GM12864 (cell line): ENCODE measurements at places on chromosomes 16 and 17.

- no peak for DNase-seq
These were observed 882 bp downstream of the SCARF1 start for GRCh38 chr17:1644493-1645206.

DNA sequence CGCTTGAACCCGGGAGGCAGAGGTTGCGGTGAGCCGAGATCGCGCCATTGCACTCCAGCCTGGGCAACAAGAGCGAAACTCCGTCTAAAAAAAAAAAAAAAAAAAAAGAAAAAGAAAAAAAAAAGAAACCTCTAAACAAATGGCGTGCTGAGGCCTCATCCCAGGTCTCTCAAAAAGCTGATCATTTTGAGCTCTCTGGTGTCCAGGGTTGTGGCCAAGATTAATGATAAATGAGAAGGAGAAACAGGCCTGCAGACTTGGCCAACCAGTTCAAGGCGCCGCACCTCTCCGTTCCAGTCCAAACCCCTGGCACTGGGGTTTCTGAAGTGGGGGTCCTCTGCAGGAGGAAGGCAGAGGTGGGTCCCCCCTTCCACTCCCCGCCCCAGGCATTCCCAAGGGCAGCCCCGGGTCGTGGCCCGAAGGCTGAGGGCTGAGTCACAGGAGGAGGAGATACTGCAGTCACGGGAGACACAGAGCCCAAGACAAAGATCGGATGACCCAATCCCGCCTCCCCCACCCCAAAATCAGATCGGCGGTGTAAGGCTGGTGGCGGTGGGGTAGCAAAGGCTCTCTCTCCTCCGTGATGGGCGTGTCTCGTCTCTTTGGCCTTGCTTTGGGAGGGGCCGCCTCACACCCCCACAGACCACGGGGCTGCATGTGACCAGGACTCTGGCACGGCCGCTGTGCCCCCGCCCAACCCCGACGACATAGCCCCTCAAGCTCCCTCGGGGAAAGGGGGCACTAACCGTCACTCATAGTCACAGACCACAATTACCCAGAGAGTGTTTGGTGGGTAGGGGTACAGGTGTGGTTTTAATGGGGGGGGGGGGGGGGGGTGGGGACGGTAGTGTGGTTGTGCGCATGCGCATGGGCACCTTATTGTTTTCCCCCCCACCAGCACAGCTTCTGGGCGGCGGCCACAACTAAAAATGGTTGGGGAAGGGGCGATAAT, 1.1 kb downstream of the VAT1 start:
- no peak for DNase-seq

DNA sequence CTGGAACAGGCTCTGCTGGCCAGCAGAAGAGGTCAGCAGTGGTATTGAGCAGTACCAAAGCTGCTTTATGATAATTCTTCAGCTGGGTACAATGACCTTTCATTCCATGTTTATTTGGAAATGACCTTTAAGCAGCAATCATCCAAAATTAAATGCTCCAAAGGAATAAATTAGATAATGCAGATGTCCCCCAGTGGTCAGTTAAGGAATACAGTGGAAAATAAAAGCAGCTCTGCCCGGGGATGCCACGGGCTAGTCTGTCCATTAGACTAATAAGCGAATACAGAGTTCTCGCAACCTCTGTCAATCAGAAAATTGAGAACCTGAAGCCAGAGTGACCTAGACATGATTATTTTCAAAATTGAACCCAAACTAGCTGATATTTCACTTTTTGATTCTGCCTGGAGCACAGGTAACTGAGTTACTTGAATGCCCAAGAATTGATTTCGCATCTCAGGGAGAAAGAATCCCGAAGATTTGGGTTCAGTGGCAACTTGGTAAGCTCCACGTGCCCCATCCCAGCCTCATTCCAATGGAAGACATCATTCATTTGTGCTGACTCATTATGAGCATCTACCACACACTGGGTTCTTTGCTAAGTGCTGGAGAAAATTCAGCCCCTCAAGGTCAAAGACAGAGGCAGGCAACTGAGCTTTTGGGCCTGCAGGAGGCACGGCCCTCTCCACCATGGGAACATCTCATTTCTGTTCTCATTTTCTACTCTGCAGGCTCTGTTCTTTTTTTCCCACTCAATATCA, 34.4 kb upstream of the SLC39A11 start:
- DNase-seq, result no peak

- no peak for DNase-seq
These were observed 191.7 kb upstream of the RBFOX1 start for GRCh38 chr16:7140899-7141298.

DNA sequence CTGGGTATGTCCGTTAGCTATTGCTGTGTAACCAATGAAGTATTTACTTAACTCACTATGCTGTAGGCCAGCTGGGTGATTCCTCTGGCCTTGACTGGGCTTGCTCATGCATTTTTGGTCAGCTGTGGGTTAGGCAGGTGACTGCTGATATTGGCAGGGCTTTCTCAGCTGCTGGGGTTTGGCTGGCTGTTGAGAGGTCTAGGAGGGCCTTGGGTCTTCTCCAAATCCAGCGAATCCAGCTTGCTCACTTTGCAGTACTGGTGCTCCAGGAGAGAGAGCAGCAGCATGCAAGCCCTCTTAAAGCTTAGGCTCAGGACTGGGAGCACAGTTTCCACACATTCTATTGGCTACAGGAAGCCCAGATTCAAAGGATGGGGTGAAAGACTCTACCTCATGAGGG, 270.1 kb downstream of the PHKB start:
- DNase-seq, result no peak

DNA sequence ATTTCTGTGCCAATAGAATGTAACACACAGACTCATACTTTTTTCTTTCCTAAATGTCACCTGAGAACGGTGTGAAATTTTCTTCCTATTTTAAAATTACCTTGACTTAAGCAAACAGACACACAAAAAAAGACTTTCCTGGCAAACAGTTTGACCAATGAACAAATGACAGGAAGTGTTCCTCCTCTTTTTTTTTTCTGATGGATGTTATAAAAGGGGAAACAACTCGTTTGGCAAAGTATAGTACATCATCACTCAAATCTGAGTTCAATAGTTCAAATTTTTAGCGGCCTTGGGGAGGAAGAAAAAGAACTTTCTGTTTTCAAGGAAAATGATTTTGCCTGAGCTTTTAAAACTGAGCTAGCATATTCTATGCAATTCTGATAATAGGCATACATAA, 19.8 kb downstream of the HS3ST3A1 start:
- no peak for DNase-seq

DNA sequence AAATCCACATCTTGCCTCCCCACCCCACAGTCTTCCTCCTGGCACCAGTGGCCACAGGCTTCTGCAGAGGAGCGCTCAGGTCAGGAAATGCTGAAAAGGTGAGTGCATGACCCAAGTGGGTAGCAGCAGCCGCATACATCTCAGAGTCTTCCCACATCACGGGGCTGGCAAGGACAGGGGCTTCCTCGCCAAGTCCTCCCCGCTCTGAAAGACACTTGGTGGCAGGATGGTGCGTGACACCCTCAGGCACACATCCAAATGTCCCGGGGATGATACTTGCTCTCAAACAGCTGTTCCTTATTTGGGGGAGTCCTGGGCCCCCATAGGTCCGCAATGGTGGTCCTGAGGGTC, 8.8 kb upstream of the SLC16A5 start:
- no peak for DNase-seq

GRCh38 chr16:69613378-69614154, 47.8 kb downstream of the NFAT5 start:
- DNase-seq, result peak; percentile 25

GRCh38 chr17:71409137-71409536, 711.7 kb upstream of the SOX9 start:
- no peak for DNase-seq

DNA sequence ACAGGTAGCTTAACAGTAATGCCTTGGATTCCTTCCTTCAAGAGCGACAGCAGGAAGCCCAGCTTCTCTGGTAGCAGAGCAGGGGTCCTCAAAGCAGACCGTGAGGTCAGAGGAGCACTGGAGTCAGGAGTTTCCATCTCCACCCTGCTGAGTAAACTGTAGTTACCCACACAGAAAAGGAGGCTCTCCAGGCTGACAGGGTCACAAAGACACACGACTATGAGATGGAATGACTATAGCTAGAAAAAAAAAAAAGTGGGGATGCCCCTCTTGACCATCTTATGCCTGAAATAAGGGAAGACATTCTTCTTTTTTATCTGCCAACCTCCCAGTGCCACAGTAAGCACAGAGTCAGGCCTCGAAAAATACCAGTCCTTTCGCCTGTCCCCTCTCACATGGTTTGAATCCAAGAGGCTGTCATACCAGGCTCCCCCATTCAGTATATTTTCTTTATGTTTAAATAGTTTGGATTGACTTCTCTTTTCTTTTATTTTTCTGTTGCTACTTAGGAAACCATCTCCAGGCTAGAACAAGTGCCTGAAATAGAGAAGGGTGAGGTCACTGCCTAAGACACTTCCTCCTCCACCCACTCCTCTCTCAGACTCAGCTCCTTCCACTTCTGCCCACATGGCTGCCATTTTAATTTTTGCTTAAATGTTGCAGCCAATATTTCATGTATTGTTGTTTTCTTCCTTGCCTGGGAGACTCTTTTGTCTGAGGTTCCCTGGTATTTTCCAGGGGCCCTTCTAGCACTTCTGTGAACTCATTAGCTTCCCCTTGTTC, 707.4 kb downstream of the MAF start:
- DNase-seq, result no peak

GRCh38 chr16:87000001-87000400, 317.2 kb downstream of the C16orf95 start:
- no peak for DNase-seq

GRCh38 chr16:54936201-54936978, 5.7 kb downstream of the IRX5 start:
- no peak for DNase-seq

DNA sequence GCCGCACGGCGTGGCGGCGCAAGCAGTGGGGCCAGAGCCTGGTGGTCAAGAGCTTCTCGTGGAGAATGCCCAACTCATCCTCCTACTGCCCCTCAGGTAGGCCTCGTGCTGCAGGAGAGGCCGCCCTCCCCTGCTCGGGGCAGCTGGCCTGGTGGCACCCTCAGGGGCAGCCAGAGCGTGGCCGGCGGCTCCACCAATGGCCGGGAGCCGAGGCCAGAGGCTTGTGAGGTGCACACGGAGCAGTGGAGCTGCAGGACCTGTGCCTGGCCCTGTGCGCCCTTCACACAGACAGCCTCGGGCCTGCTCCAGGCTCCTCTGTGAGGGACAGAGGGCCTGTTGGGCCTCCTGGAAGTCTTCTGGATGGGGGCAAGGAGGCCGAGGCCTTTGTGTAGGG, 85.5 kb downstream of the NPIPB11 start:
- DNase-seq, result no peak

DNA sequence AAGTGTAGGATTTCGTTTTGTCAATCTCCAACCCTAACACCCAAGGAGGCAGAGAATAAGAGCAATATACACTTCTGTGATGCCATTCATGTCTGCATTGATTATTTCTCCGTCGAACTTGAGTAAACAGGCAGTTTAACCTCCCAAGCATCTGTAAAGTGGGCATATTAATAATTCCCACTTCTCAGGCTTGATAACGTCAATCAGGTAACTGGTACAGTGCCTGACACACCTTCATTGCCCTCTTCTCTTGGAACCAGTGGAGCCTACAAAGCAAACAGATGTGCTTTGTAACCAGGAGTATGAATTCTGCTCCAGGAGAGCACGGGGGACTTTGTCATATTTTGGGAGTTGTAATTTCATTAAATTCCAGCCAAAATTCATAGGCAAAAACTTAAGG, 32.5 kb upstream of the PLCG2 start:
- no peak for DNase-seq

DNA sequence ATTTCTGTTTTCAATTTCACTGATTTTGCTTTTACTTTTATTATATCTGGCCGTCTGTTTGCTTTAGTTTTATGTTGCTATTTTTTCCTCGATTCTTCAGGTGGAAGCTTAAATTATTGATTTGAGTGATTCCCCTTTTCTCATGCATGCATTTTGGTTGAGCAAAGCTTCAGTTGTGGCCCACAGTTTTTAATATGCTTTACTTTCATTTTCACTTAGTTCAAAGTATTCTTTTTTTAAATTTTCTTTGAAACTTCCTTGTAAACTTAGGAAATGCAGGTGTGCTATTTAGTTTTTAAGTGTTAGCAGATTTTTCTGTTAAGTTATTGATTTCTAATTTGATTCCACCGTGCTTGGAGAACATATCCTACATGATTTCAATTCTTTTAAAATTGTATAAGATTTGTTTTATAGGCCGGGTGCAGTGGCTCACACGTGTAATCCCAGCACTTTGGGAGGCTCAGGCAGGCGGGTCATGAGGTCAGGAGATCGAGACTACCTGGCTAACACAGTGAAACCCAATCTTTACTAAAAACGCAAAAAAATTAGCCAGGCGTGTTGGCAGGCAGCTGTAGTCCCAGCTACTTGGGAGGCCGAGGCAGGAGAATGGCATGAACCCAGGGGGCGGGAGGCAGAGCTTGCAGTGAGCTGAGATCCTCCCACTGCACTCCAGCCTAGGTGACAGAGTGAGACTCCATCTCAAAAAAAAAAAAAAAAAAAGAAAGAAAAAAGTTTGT, 531.2 kb downstream of the KIF2B start:
- DNase-seq, result no peak

- no peak for DNase-seq
These were observed 8.7 kb downstream of the USB1 start for GRCh38 chr16:58009856-58010416.

DNA sequence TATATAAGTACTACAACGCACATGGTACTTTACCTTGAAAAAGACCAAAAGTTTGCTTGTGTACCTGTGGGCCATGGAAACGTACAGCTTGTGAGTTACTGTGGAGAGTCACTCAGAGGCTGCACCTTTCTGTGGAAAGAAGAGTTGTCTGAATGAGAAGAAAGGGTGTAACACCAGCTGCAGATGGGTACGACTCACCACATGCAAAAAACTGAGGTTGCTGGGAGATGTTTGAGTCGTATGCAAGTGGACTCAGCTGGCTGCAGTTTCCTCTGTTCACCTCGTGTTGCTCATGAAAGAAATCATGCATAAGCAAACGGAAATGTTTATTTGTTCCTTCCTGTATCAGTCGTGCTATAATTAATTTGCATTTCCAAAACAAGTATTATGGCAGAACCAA, 22.4 kb upstream of the DYNLRB2 start:
- DNase-seq, result peak; percentile 34

DNA sequence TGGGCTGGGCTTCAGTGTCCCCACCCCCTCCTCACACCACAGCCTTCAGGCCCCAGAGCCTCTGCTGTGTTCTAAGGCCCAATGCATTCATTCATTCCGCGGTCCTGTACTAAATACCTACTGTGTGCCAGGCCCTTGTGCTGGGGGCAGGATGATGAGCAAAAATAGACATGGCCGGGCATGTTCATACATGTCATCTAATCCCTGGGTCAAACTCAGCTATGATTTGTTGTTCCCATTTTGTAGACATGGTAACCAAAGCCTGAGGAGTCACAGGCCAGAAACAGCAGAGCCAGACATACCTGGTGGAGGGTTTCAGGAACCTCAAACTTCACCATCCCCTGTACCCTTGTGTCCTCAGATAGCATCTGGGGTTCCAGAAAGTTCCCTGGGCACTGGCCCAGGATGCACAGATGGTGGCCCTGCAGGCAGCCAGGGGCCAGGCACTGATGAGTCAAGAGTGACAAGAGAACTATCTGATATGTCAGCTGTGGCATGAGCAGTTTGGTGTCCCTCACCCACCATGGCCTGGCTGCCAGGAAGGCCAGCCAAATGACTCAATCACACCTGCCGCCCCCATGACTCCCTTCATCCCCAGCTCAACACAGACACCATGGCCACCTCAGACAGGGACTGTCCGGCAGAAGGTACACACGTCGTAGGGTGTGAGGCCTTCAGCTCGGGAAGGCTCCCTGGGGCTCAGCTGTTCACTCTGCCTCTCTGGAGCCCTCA, 2.7 kb upstream of the RRAD start:
- DNase-seq, result no peak
